Spinal cord (tissue), 10 donors: ENCODE measurements at places on chromosomes 1 and 21. TPM values are rescaled to one million over a fixed set of nuclear protein-coding genes. Genes with fewer than 3 reads are reported as not detected.

- no peak for DNase-seq
Observed at GRCh38 chr1:245978915-245979314, 528.2 kb downstream of the SMYD3 start.

- no peak for DNase-seq
Observed at GRCh38 chr1:19202396-19202795, 7.7 kb downstream of the UBR4 start.

The MYBPHL gene
- not detected for total RNA-seq

- no peak for DNase-seq
Observed at GRCh38 chr1:109114342-109114674, 393 bp downstream of the ELAPOR1 start.

- DNase-seq = no peak
Observed at GRCh38 chr1:228407106-228408040, 738 bp upstream of the TRIM11 start.

The BGLAP gene
- 1.9 TPM for total RNA-seq
